ENCODE measurements at places on chromosomes 4 and X.

DNA sequence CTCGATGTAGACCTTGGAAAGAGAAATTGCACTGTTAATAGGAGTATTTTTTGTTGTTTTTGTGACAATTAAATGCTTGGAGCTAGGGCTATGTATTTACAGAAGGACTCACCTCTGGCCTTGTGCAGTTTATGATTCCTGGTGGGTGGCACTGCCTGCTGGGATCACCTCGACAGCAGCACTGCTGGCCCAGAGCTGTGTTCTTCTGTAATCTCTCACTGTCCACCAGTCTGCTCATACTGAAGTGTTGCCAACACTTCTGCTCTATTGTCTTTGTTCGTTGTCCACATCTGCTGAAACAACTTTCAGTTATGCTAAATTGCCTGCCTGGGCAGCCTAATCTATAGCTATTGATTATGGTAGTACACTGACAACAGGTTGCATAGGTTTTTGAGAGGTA is 194.4 kb upstream of the ANK2 start:
- DNase-seq, result no peak

- DNase-seq, result no peak
These were observed 55.4 kb downstream of the C4orf51 start for GRCh38 chr4:145735347-145735675.

DNA sequence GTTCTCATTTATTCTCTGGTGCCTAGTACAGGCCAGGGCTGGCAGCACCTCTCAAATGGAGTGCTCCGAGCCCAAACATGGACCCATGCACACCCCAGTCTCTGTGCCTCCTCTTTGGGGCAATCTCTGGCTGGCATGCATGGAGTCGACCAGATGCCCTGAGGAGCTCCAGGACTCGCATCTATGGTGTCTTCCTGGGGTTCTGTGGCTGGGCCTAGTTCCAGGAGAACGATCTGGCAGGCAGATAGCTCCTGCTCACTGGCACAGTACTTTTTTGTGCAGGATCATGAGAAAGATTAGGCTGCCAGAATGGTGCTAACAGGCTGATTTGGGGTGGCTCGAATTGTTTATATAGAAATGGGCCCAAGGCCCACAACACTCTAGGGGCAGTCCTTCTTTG is 72.0 kb upstream of the PJA1 start:
- no peak for DNase-seq

DNA sequence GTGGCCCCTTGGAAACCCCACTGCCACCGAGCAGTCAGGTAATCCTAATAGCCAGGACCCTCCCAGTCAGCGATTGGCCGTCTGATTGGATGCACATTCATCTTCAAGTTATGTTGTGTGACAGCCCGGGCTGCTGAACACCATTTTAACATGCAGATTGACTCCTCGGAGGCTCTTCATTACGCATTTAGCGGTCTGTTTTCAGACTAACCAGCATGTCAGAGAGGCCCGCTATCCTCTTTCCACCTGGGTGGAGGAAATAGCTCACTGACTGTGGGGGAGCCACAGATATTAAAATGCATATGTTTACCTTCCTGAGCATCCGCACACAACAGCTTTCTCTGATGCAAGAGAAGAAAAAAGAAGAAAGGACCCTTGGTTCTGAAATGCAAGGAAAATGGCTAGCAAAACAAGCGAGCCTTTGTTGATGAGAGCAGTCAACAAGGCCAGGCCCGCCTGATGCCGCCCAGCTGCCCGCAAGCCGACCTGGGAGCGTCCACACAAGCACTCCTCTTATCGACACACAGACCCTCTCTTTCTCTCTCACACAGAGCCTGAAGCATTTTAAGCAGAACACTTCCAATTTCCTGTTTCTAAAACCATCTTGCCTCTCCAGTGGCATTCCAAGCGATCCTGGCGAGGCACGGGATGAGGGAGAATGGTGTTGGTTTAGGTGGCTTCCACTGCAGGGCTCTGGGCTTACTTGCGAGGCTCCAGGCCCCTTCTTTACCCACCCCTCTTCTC is 118.3 kb downstream of the MGST2 start:
- no peak for DNase-seq
